Fibroblast of pulmonary artery (primary cell): ENCODE measurements at places on chromosomes 1 and 21.

GRCh38 chr1:1569341-1569740 is 5.3 kb downstream of the SSU72 start:
- no peak for DNase-seq

- DNase-seq, result no peak
Measured at GRCh38 chr1:51527144-51527543, 8.1 kb upstream of the EPS15 start.

GRCh38 chr1:27372022-27372807 is 2.4 kb downstream of the FCN3 start:
- no peak for DNase-seq

GRCh38 chr1:41653574-41653973 is 169.1 kb upstream of the EDN2 start:
- no peak for DNase-seq

DNA sequence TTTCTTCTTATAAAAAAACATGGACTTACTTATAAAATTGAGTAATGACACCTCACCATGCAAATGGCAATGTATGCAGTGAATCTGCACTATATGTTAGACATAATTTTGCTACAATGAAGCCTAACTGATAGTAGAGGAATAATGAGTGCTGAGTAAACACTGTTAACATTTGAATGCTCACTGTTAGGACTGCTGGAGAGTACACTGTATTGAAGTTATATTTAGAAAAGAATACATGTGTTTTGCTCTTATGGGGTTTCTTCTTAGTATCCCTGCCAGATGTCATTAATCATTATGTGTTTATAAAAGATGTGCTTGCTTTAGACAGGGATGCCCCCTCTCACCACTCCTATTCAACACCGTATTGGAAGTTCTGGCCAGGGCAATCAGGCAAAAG is 111.1 kb upstream of the ZP4 start:
- no peak for DNase-seq

DNA sequence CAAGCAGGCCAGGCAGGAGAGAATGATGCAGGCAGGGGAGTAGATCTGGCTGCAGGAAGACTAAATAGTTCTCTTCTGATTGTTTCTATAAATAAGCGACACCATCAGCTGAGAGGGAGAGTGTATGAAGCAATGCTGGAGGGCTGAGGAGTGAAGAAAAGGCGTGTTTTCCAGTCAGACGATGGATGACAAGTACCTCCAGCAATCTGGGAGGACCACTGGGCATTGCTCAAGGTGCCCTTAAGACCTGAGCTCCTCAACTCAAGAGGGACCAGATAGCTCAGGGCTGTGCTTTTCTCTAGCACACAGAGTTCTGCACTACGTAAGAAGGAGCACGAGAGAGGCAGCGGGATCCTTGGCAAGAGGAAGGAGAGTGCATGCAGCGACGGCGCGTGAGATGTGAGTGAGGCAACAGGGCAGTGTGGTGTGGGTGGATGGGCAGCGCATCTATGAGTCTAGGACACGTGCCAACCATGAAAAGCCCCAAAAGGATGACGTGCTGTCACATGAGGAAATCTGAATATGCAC is 36.0 kb downstream of the PABPC4 start:
- peak; percentile 51 for DNase-seq

DNA sequence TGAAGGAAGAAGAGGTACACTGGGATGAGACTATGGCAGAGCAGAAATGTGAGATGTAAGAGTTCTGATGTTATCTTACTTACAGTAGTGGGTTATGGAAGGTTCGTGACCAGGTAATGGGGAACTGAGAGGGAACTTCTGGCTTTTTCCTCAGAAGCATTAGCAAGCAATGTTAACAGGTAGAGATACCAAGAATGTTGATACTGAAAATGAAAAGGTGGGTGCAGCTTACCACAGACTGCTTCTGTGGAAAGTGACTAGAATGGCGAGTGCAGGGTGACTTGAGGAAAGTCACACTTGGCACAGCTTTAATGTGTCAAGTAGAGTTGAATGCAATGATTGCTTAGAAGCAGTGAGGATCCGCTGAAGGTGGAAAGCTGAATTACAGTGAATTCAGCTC is 70.8 kb downstream of the PLA2G4A start:
- no peak for DNase-seq

DNA sequence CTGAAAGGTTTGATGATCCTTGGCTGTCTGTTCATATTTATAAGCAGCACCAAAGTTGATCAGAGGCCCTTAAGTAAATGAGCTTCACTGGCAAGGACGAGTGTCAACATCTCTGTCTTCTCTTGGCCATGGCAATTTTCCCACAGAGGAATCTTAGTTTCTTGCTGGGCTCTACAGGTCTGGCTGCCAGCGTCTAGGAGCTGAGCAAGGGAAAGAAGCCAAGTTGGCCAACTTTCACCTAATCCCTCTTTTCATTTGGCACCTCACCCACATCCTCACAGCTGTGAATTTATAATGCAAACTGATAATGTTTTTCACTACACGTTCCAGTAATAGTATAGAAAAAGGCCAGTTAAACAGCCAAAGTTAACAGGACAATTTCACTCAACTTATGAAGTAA is 99.0 kb upstream of the LBR start:
- DNase-seq, result no peak

DNA sequence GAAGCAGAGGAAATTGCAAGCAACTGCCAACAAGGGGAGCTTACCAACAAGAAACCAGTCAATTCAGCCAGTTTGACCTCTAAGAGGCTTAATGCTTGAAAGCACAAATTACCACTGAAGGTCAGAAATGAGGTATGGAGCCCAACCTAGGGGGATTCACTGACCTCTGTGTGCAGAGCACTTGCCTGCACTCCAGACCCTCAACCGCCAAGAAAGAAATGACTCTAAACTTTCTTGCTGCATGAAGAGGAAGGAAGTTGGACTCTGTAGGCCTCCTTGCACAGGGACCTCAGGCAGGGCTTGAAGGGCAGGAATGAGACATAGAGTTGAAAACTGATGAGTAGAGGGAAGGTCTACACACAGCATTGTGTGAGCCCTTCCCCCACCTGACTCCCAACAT is 10.0 kb downstream of the ARMH1 start:
- no peak for DNase-seq

DNA sequence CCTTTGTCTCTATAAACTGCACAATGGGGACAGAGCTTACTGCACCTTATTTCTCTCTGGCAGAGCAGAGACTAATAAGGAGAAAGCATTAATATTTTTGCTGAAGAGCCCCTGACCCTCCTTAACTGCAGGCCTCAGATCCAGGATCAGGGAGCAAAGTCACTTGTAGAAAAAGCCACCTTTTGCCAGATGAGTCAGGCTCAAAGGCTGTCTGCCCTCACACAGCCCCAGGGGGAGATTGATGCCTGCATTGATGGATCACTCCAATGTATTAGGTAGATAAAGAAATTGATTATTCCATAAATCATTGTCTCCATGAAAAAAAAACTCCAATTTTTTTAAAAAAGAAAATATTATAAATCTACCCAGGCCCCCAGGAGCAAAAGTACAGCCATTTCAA is 15.8 kb downstream of the GRIK3 start:
- no peak for DNase-seq

GRCh38 chr21:41411449-41412089 is 14.5 kb upstream of the MX1 start:
- no peak for DNase-seq

DNA sequence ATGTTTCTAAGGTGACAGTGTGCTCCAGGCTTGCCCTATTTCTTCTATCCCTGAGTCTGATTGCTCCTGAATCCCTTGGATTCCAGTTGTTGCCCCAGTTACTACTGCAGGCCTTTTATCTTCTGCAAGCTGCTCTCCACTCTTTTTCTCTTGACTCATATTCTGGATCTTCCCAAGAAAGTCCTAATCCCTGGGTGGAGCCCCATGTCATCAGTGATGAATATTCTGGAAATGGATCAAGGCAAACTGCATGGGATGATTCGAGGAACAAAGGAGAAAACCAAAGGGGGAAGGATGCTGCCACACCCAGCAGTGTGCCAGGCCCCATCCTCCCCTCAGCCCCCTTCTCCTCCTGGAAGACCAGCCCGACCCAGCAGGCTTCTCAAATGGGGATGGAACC is 63.3 kb upstream of the ATP2B4 start:
- DNase-seq, result no peak

- DNase-seq, result no peak
Measured at GRCh38 chr1:207745839-207746767, 5.8 kb upstream of the CD46 start.

- no peak for DNase-seq
Measured at GRCh38 chr1:161935264-161935663, 88.4 kb downstream of the OLFML2B start.

DNA sequence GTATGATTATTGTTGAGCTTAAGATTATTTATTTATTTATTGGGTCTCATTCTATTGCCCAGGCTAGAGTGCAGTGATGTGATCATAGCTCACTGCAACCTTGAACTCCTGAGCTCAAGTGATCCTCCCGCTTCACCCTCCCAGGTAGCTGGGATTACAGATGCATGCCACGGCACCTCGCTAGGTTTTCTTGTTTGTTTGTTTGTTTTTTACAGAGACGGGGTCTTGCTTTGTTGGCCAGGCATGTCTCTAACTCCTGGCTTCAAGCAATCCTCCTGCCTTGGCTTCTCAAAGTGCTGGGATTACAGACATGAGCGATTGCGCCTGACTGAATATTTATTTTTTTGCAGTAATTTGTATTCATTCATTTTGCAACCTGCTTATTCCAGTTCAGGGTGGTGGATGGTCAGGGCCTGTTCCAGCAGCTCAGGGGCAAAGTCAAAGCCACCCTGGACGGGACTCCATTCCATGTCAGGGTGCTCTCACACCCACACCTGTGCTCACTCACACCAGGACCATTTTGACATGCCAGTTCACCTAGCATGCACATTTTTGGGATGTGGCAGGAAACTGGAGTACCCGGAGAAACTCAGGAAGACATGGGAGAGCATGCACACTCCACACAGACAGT is 29.6 kb upstream of the RASAL2 start:
- DNase-seq, result no peak

- peak; percentile 14 for DNase-seq
Measured at GRCh38 chr1:12249181-12249580, 19.4 kb downstream of the VPS13D start.

DNA sequence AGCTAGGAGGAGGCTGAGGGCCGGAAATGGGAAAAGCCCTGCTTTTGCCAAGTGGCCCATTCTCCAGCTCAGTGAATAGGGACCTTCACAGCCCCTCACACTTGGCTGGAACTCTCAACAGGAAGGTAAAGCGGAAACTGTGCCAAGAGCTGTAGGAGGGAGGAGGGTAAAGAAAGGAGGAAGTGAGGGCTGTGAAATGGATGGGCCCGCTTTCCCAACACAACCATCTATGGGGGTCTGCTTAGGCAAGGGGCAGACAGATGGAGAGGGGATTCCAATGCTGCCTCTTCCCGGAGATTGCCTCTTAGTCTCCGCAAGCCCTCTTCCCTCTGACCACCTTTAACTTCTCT is 5.2 kb downstream of the INKA2 start:
- DNase-seq, result no peak

- DNase-seq, result peak; percentile 91
Measured at GRCh38 chr1:56074007-56074651, 505.2 kb downstream of the PLPP3 start.

GRCh38 chr1:41743366-41743765 is 175.4 kb downstream of the HIVEP3 start:
- DNase-seq, result no peak

- DNase-seq, result no peak
Measured at GRCh38 chr21:42455196-42455595, 40.8 kb downstream of the RSPH1 start.

DNA sequence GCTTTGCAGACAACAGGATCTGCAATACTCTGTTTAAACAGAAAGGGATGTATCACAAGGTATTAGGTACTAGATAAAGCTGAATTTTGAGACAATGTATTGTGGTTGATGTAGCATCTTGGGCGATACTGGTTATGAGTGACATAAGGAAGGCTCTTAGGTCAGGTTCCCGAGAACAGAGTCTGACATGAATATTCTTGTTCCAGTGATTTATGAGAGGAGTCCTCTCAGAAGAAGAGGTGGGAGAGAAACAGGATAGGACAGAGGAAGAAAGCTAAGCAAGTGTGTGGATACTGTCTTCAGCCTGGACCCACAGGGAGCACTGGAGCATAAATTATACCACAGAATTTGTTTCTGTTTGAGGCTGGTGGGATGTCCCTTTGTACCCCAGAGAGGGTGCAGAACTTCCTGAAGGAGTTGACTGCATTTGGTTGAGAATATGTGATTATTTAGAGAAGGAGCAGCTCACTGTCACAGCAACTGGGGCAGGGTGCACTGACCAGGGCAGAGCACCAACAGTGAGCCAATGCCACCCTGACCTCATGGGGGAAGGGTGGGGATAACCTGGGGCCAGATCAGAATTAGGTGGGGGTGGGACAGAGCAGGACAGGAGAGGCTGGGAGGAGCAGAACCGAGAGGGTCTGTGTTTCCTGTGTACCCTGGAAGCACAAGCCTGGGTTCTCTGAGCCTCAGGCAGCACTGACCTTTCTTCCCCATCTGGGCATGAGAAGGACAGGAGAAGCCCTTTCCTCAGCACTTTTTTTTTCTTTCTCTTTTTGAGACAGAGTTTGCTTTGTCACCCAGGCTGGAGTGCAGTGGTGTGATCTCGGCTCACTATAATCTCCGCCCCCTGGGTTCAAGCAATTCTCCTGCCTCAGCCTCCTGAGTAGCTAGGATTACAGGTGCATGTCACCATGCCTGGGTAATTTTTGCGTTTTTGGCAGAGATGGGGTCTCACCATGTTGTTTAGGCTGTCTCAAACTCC is 36.3 kb upstream of the SLC6A9 start:
- DNase-seq, result no peak

GRCh38 chr1:213931836-213932235 is 55.9 kb upstream of the PROX1 start:
- DNase-seq, result no peak

DNA sequence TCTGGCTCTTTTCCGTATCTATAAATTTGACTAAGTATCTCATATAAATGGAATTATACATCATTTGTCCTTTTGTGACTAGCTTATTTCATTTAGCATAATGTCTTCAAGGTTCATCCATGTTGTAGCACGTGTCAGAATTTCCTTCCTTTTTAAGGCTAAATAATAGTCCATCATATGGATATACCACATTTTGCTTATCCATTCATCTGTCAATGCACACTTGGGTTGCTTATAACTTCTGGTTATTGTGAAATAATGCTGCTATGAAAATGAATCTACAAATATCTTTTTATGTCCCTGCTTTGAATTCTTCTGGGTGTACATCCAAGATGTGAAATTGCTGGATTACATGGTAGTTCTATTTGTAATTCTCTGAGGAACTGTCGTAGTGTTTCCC is 119.6 kb downstream of the RHOU start:
- no peak for DNase-seq
